ENCODE measurements at places on chromosomes 11 and 22.

- no peak for DNase-seq
Measured at GRCh38 chr11:57370251-57370650, 10.7 kb downstream of the PRG3 start.

DNA sequence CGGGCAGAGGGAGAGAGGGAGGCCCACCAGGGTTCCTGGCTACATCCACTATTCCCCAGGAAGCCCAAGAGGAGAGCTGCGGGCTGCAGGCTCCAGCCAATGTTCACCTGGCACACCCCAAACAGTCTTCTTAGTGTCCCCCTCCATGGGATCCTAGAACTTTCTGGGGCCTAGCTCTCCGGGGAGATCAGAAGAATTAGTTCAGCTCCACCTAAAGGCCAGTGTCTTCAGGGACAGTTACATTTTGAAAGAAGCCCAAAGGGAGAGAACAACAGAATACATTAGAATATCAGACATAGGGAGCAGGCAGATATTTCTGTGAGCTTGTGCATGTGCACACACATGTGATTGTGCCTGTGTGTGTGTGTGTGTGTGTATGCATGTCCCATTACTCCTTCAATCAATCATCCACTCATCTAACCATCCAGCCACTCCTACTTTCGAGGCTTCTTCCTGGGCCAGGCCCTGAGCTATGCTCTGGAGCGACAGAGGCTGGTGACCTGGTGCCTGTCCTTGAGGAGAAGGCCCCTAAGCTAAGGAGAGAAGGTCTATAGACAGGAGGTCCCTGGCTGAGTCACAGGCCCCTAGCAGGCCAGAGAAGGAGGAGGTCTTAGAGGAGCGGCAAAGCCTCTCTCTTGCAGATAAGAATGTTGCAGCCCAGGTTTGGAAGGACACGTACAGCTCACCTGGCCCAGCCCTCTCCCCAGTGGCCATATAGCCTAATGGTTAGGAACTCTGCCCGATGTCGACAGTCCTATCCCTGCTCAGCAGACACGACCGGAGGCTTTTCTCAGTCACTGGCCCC, 165.5 kb downstream of the DSCAML1 start:
- peak; percentile 4 for DNase-seq

- DNase-seq = no peak
Measured at GRCh38 chr11:93843906-93844305, 6.5 kb downstream of the VSTM5 start.

- DNase-seq = no peak
Measured at GRCh38 chr11:64778223-64778472, 194 bp downstream of the SF1 start.

DNA sequence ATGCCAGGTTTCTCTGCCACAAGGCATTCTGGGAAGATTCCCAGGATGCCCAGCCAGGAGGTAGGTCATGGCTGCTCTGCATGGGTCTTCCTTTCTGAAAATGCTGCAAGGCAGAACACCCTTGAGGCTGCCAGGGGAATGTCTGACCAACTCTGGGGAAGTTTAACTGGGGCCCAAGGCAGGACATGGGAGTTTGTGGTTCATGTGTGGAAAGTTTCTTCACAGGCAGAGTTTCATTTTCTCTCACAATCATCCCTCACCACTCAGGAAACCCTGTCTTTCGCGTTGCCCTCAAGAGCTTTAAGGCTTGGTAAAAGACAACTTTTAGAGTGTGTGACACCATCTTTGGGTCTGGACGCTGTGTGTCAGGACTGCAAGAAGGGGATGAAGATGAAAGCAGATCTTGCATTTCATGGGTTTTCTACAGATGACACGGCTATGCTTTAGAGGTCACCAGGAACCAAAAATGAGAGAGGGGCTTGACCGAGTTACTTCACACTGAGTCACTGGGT, 133.5 kb downstream of the CD44 start:
- no peak for DNase-seq

GRCh38 chr11:48307760-48308386, 1.9 kb downstream of the OR4S1 start:
- peak; percentile 61 for DNase-seq

DNA sequence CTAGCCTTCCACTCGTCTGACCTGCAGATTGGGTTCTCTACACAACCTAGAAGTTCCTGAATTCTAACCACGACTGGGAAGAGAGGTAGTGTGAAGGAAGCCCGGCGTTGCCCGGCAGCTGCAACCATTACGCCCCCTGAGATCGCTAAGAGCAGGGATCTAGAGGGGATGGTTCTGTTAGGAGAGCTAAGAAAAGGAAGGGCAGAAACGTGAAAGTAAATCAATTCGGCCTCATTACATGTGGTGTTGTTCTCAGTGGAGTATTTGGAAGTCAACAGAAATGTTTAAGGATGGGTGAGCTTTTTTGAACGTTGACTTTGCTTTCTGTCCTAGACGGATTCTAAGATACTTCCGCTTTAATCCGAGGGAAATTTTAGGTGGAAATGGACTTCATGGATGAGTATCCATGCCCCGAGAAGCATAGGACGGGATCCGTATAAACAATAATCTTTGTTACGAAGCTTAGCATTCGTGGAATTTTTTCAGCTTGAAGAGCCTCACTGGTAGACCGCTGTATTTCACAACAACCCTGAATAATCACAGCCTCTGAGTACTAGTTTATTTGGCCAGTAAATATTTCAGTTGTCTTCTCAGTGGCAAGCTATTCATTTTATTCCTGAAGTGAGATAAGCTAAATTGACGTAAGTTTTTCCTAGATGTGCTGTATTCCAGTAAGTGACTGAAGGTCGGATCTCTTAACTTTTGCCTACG, 629 bp downstream of the ATP5MG start:
- peak; percentile 93 for DNase-seq

DNA sequence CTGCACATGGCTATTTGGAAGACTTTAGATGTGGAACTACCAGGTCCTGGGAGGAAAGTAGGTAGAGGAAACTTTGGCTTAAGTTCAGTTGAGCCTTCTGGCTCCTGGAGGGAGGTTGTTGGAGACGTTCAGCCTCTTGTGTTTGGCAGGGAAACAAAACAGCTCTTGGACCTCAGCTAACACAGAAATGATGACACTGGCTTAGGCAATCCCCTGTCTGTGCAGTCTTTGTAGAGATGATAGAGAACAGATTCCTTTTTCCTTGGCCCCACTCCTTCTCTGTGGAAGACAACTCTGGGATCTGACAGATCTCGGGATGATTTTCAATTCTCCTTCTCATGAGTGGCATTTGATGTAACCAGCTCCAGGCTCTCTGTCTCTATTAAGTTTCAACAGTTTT, 428.5 kb downstream of the TMEM135 start:
- DNase-seq = no peak

DNA sequence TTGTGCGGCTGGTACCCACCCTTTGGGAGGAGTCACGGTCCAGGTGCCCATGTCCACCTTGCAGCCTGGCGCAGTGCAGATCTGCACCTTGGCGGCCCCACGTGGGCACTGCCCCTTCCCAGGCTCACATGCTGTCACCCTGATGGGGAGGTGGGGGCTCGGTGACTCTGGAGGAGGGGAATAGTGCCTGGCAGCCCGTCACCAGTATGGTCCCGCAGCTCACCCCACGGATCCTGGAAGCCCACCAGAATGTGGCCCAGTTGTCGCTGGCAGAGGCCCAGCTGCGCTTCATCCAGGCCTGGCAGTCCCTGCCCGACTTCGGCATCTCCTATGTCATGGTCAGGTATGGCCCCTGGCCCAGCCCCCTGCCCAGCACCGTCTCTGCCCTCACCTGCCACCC, 5.2 kb downstream of the TRPT1 start:
- no peak for DNase-seq

GRCh38 chr11:113435190-113435968, 39.8 kb downstream of the DRD2 start:
- DNase-seq = no peak

GRCh38 chr11:69863544-69864200, 44.5 kb upstream of the FGF3 start:
- DNase-seq = no peak

GRCh38 chr11:32991898-32992297, 23.8 kb upstream of the DEPDC7 start:
- no peak for DNase-seq

DNA sequence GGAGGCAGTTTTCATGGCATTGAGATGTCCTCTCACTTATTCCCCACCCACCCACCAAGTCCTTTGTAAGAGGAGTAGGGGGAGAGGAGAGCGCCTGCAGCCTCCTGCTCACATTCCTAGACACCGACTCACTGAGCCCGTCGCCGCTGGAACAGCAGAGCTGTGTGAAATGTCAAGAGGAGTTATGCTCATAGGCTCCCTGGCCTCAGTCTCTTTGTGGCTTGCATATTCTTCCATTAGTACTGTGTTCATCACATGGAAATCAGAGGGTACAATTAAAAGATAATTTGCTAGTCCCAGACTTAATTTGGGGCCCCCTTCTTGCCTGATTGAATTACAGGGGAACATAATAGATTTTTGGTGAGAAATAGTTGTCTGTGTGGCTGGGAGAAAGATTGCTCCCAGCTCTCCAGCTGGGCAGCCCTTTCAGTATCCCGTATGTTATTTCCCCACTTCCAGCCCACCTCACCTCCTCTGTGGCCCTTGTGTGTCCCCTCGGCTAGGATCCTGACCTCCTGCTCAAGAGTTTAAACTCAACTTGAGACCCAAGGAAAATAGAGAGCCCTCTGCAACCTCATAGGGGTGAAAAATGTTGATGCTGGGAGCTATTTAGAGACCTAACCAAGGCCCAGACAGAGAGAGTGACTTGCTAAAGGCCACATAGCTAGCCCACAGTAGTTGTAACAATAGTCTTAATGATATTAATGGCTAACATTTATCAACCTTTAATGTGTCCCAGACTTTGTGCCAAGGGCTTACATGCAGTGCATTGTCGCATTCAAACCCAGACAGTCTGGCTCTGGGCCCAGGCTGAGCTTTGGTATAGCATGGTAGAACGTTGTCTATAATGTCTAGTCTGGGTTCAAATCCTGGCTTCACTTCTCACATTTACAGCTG, 32.2 kb downstream of the LIMK2 start:
- peak; percentile 93 for DNase-seq

GRCh38 chr11:13216019-13216710, 61.4 kb upstream of the BMAL1 start:
- DNase-seq = peak; percentile 82

- DNase-seq = peak; percentile 42
Measured at GRCh38 chr11:65363770-65364169, 9.2 kb downstream of the TIGD3 start.

- DNase-seq = peak; percentile 56
Measured at GRCh38 chr11:69718147-69718546, 14.3 kb upstream of the FGF19 start.

GRCh38 chr11:66371627-66372415, at the start of gene SLC29A2:
SLC29A2 (minus strand) TSS chr11:66371760; CDS start chr11:66371591, 169 bp downstream.
- DNase-seq = no peak

DNA sequence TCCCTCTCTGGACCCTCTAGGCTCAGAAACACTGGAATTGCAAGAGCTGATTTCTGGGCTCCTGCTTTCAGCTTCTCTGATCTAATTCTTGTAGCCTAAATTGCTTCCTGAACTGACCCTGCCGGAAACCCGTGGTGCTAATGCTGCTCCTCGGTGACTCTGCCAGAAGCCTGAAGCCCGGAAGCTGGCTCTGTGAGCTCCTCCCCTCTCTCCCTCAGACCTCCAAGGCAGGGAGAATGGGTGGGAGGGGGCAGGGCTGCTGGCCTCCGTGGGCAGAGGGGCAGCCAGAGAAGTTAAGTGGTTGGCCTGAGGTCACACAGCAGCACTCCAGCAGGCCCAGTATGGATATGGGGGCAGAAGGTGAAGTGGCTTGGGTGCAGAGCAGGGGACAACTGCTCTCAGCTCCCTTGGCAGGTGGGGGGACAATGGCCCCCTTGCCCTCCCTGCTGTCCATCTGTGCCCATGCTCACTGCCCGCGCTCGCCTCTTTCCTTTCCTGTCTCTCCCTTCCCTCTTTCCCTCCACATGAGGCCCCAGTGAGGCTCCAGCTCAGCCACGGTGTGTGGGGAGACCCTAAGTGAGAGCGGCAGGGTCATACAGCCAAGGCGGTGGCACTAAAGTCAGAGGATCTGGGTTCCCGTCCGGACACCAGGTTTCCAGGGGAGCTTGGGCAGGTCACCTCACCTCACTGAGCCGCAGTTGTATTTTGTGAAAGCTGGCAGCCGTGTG, 16.2 kb downstream of the CAPN5 start:
- peak; percentile 79 for DNase-seq

GRCh38 chr11:1598816-1599215, 722 bp upstream of the KRTAP5-2 start:
- DNase-seq = peak; percentile 17

DNA sequence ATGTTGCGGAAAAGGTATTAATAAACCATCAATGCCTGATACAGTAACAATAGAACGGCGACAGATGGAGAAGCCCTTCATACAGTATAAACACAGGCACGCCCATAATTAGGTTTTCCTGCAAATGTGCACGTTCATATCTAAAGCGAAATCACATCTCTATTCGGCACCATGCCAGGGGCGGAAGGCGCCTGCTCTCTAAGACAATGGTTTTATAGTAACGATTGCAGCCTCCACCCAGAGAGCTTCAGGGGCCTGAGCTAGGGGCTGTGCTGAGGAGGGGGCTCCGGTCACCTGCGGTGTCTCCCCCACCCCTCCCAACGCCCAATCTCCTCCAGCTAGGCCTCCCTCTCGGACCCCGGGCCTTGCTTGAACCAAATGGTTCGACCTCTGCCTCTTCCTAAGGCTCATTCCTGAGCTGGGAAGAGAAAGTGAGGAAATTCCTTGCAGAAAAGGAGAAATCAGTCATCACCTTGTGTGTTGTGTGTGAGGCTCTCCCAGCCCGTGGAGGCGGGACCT, 9.6 kb downstream of the KRTAP5-5 start:
- DNase-seq = no peak

DNA sequence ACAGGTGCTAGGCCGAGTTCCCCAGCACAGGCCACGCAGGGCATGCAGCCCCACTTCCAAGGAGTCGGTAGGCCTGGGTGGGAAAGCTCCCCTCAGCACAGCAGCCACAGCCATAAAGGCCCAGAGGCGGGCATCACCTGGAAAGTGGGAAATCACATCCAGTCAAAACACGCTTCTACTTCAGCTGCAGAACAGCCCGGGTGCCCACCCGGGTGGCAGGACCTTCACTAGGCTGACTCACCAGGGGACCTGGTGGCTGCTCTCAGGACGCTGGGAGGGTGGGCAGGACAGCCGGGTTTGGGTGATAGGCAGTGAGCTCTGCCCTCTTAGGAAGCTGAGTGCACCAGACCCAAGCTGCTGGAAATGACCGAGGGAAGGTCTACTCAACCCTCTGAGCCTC, 7.3 kb downstream of the KIAA0930 start:
- no peak for DNase-seq

- peak; percentile 24 for DNase-seq
Measured at GRCh38 chr11:59463190-59463641, 6.5 kb downstream of the OR4D6 start.
